Glutamatergic neuron (in vitro differentiated cells): ENCODE measurements at places on chromosomes 1 and 21. TPM values are rescaled to one million over a fixed set of nuclear protein-coding genes. Genes with fewer than 3 reads are reported as not detected.
A peak's percentile ranks its signal among the peaks of the same experiment; 100 is the strongest.

- DNase-seq: no peak
- H3K4me1 ChIP-seq: peaks cover 5% of the 10 kb centered on the region
- no peak overlapping the region for H3K27ac ChIP-seq
Observed at GRCh38 chr1:31848381-31848897, 32.6 kb upstream of the SPOCD1 start.

GRCh38 chr1:19484338-19484797, 971 bp downstream of the CAPZB start:
- peak; percentile 44 for DNase-seq
- H3K27ac ChIP-seq: peak overlapping the region; percentile 92
- no peaks in the 10 kb centered on the region for H3K36me3 ChIP-seq

Gene S100A3
- not detected for total RNA-seq

GRCh38 chr1:236228411-236228810, 53.3 kb downstream of the ERO1B start:
- H3K27me3 ChIP-seq: no peaks in the 10 kb centered on the region
- H3K36me3 ChIP-seq: no peaks in the 10 kb centered on the region
- H3K27ac ChIP-seq: no peak overlapping the region
- DNase-seq: no peak
- H3K4me1 ChIP-seq: peaks cover under 1% of the 10 kb centered on the region

GRCh38 chr1:151970626-151971025, 23.0 kb downstream of the S100A10 start:
- no peaks in the 10 kb centered on the region for H3K36me3 ChIP-seq
- H3K4me1 ChIP-seq: no peaks in the 10 kb centered on the region
- DNase-seq: no peak
- no peaks in the 10 kb centered on the region for H3K27me3 ChIP-seq

- H3K36me3 ChIP-seq: no peaks in the 10 kb centered on the region
- H3K4me1 ChIP-seq: no peaks in the 10 kb centered on the region
- no peak overlapping the region for H3K4me3 ChIP-seq
- DNase-seq: no peak
Observed at GRCh38 chr1:40911105-40911504, 48.9 kb upstream of the CITED4 start.

DNA sequence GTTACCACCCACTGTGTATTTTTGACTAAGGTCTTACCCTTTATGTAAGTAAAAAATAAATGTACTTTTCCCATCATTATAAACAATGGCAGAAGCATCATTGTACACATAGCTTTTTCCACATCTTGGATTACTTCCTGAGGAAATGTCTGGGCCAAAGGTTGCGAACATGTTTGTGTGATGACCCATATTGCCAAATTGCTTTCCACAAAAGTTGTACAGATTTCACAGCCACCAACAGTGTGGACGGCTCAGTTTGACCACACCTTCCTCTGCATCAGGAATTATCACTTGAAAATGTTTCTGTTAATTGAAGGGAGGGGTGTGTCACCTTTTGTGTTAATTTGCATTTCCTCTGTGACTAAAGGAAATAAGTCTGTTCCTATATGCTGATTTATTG, 25.7 kb downstream of the AKNAD1 start:
- peaks cover 17% of the 10 kb centered on the region for H3K4me1 ChIP-seq
- no peaks in the 10 kb centered on the region for H3K36me3 ChIP-seq
- peaks cover 2% of the 10 kb centered on the region for H3K27me3 ChIP-seq
- H3K4me3 ChIP-seq: no peak overlapping the region

Gene PLA2G2D
- total RNA-seq: not detected

- H3K27me3 ChIP-seq: no peaks in the 10 kb centered on the region
- DNase-seq: no peak
- H3K36me3 ChIP-seq: no peaks in the 10 kb centered on the region
Observed at GRCh38 chr1:194870860-194871259, 1684.4 kb upstream of the B3GALT2 start.

GRCh38 chr21:32167513-32167912, 111.3 kb downstream of the MIS18A start:
- no peak overlapping the region for H3K27ac ChIP-seq
- H3K27me3 ChIP-seq: no peaks in the 10 kb centered on the region
- DNase-seq: no peak
- H3K36me3 ChIP-seq: peaks cover 6% of the 10 kb centered on the region
- no peaks in the 10 kb centered on the region for H3K4me1 ChIP-seq
- H3K4me3 ChIP-seq: no peak overlapping the region

Gene EPHA10
- total RNA-seq: 4.8 TPM

DNA sequence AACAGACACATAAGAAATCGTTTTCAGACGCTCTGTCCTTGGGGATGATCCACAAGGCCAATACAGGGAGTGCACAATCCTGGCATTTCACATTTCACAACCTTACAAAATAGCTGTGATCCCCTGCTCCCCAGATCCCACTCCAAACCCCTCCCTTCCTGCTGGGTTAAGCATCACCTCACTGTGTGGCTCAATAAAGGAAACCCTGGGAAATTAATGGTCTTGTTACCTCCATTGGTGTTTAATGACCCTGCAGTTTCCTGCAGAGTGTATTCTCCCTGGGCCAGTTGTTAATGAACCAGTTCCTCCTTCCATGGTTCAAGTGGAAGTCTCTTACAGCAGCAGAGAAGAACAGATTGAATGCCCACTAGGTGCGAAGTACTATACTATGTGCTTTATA, 334.7 kb downstream of the OMA1 start:
- no peaks in the 10 kb centered on the region for H3K4me1 ChIP-seq
- H3K4me3 ChIP-seq: no peak overlapping the region
- no peaks in the 10 kb centered on the region for H3K27me3 ChIP-seq
- no peak overlapping the region for H3K27ac ChIP-seq
- DNase-seq: no peak

GRCh38 chr1:174448531-174448883, 743 bp downstream of the GPR52 start:
- no peaks in the 10 kb centered on the region for H3K4me1 ChIP-seq
- no peaks in the 10 kb centered on the region for H3K27me3 ChIP-seq
- DNase-seq: no peak
- H3K4me3 ChIP-seq: no peak overlapping the region
- H3K36me3 ChIP-seq: no peaks in the 10 kb centered on the region

GRCh38 chr1:39954324-39954869, 548 bp upstream of the MFSD2A start:
- peaks cover 4% of the 10 kb centered on the region for H3K36me3 ChIP-seq
- DNase-seq: no peak
- peaks cover 10% of the 10 kb centered on the region for H3K4me1 ChIP-seq
- no peak overlapping the region for H3K27ac ChIP-seq
- peak overlapping the region; percentile 55 for H3K4me3 ChIP-seq

- H3K4me3 ChIP-seq: no peak overlapping the region
- H3K27me3 ChIP-seq: no peaks in the 10 kb centered on the region
- no peak for DNase-seq
- H3K4me1 ChIP-seq: no peaks in the 10 kb centered on the region
Observed at GRCh38 chr1:221643404-221644144, 98.3 kb downstream of the DUSP10 start.
